HT-29 (cell line): ENCODE measurements at places on chromosomes 5 and 9.
A peak's percentile ranks its signal among the peaks of the same experiment; 100 is the strongest.

DNA sequence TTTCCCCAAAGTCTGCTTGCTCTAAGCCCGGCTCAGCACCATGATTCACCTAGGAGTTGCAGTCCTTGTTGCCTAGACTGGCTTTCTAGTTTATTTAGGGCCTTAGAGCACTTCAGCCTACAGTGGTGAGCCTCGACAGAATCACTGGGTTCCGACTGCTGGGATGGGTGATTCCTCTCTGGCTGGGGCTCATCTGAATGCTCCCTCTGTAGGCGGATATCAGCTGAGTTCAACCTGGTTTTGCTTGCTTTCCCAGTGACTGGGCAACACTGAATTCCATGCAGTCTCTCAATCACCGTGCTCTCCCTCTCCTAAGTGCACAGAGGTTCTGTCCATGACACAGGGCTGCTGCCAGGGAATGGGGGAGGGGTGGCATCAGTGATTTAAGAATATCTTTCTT, 54.1 kb downstream of the OSMR start:
- no peak for DNase-seq

- no peak for DNase-seq
Measured at GRCh38 chr5:142938266-142938880, 168.2 kb downstream of the ARHGAP26 start.

- no peak for DNase-seq
Measured at GRCh38 chr9:95460518-95461164, 56.1 kb downstream of the PTCH1 start.

DNA sequence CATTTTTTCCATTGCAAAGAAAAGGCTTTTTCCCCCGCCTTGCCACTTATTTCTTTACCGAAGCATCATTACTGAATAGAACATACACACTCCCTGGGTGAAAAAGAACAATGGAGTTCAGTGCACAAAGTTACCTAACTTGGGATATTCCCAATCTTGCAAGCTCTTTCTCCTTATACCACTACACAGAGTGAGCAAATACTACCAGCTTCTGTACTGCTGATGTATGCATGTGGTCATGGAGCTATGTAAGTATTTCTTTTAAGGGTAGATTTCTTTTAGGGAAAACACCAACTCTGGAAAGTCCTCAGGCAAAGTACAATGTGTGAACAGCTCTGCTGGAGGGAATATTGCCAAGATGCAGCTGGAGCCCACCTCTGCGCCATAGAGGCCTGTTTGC, 81.1 kb downstream of the AOPEP start:
- DNase-seq, result no peak

- DNase-seq, result no peak
Measured at GRCh38 chr5:124059200-124059599, 547.2 kb downstream of the CSNK1G3 start.

GRCh38 chr9:83932011-83932410, 10.8 kb upstream of the KIF27 start:
- no peak for DNase-seq

GRCh38 chr5:2242539-2242938, 359.8 kb upstream of the IRX4 start:
- DNase-seq, result no peak

GRCh38 chr9:130539420-130540223, 39.8 kb upstream of the FUBP3 start:
- DNase-seq, result peak; percentile 13

DNA sequence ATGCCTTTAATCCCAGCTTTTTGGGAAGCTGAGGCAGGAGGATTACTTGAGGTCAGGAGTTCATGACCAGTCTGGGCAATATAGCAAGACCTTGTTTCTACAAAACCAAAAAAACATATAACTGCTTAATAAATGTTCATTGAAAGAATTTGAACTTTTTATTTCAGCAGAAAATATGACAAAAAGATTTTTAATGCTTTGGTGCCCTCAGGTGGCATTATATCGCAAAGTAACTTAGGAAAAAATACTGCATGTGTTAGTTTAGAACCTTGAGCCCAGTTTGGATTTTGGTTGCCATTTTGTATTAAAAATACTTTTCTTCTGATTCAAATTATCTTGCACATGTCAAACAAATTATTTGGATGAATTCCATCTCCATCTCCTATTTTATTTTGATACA, 103.2 kb downstream of the GPBP1 start:
- DNase-seq, result peak; percentile 51

DNA sequence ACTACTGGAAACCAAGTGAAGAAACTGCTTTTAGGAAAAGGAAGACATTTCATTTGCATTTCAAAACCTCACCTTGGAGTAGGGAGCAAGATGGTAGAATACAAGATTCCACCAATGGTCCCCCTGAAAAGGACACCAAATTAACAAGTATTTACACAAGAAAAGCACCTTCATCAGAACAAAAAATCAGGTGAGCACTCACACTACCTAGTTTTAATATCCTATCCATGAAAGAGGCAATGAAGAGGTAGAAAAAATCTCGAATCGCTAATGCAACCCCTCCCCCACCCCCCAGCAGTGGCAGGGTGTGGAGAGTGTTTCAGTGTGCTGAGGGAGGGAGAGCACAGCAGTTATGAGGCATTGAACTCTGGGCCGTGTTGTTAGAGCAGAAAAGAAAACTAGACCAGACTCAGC, 1397.0 kb upstream of the C9orf72 start:
- DNase-seq, result no peak

GRCh38 chr5:130141659-130142320, 237.5 kb downstream of the CHSY3 start:
- DNase-seq, result peak; percentile 63

DNA sequence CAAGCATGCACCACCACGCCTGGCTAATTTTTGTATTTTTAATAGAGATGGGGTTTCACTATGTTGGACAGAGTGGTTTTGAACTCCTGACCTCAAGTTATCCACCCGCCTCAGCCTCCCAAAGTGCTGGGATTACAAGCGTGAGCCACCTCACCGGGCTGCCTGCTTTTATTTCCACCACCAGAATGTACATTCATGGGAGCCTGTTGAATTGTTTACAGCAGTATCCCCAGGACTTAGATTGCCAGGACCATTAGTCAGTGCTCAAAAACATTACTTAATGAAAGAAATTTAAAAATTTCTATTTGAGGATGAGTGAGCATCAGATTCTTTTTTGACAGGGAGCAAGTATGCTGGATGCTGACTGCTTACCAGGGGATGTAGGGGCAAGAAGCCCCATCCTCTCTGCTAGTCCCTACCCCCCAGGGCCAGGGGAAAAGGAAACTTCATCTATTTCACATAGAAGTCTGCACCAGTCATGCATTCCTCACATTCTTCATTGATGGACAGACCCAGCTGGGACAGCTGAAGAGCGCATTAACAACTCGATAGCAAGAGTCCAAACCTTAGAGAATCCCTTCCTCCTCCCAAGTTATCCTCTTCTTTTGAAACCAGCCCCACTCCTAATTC, 10.3 kb upstream of the RGMB start:
- DNase-seq, result no peak

DNA sequence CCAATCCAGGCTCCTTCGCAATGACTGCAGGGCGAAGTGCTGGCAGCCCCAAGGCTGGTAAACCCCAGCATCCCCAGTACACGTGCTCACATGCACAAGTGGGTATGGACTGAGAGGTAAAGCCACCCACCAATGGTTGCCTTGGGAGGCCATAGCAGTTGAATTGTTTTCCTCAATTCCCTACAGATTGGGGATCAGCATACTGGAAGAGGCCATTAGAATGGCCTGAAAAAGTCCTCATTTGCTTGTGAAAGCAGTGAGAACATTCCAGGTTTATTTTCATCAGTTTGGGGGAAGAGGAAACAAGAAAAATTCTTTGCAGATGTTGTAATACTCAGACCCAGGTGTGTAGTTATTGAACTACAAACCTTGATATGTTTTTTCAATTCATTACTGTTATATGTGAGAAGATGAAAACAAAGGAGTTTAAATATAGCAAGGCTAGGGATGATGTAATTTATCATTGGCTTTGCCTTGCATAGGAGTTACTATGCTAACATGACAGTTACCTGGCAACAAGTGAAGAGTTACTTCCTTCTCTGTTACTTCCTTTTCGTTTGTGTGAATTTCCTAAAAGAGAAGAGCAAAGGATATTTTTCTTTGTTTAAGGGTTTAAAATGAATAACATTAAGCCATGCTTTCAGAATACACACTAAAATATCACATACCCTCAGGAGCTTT, 36.4 kb downstream of the MTMR12 start:
- peak; percentile 59 for DNase-seq

DNA sequence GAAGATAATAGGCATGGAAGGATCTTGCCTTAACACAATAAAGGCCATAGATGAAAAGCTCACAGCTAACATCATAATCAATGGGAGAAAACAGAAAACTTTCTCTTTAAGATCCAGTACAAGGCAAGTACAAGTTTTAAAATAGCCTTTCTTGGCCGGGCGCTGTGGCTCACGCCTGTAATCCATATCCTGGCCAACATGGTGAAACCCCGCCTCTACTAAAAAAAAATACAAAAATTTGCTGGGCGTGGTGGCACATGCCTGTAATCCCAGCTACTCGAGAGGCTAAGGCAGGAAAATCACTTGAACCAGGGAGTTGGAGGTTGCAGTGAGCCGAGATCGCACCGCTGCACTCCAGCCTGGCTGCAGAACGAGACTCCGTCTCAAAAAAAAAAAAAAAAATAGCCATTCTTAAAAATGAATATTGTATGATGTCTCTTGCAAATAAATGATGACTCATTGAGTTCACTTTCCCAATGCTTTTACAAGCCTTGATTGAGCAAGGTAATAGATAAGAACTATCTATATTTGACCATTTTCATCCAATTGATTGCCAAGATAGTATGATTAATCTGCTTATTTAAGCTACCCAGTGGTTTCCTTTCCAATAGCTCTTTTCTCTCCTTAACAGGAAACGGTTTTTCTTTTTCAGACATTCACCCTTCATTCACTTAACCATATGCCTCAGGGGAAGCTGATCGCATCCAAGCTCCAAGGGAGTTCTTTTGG, 15.8 kb downstream of the CCDC152 start:
- no peak for DNase-seq

GRCh38 chr9:25602400-25603044, 75.7 kb downstream of the TUSC1 start:
- DNase-seq, result peak; percentile 91

- DNase-seq, result no peak
Measured at GRCh38 chr9:78122631-78123030, 91.0 kb upstream of the GNAQ start.

GRCh38 chr5:71596169-71596568, 9.0 kb downstream of the MCCC2 start:
- DNase-seq, result no peak

DNA sequence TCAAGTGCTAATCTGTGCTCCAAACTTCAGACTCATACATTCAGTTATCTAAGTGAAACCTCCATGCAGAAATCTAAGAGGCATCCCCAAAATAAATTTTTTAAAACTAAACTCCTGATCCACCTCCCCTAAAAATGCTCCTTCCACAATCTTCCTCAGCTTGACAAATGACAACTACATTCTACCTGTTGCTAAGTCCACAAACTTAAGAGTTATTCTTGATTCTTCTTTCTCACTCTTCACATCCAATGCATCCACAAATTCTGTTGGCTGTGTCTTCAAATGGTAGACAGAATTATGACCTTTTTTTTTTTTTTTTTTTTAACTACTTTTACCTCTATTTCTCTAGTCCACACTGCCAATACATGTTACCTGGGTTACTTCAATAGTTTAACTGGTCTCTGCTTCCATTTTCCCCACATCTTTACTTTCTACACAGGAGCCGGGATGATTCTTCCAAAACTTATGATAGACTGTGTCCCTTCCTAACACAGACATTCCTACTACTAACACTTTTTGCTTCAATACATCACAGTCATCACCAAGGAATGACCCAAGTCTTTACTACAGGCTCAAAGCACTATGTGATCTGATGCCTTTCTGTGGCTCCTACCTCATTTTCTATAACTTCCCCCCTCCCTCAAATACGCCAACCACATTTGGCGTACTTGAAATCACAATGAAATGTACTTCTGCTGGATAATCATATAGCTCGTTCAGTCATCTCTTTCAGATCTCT, 143.6 kb downstream of the PDE4D start:
- DNase-seq, result no peak

DNA sequence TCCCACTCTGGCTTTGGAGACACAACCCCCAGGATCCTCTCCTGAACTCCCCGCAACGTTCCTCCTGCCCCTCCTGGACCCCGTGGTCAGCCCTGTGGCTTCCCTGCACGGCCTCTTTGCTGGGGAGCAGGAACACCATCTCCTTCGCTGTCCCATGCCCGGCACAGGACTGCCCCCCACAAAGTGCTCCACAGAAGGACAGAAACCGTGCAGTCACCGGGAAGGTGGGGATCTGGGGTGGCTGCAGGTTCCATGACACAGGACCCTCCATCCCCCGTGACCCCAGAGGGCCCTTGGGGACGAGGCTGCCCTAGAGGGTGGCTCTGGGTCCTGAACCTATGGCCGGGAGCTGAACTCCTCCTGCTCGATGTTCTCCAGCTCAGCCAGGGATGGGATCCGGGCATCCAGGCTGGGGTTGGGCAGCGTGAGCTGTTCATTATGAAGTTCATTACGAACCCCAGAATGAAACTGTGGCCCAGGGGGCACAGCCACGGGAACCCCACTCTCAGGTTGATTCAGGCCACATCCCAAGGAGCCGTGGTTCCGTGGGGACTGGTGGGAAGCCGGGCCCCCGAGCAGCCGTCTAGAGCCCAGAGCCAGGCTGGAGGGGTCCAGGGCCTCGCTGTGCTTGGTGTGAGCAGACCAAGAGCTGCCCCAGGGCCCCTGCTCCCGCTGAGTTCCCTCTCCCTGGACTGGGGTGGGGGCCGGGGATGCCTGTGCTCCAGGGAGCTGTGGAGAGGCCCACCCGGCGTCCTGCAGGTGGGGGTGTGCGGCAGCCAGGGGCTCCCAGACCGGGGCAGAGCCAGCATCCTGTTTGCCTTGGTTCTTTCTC, 684 bp upstream of the SLC6A19 start:
- no peak for DNase-seq

GRCh38 chr5:32285510-32286138, 27.1 kb downstream of the MTMR12 start:
- no peak for DNase-seq

GRCh38 chr5:177470759-177471536, 2.5 kb downstream of the DBN1 start:
- no peak for DNase-seq

GRCh38 chr5:25544652-25545249, 900.0 kb upstream of the CDH10 start:
- DNase-seq, result peak; percentile 68

GRCh38 chr5:64295101-64295500, 129.5 kb downstream of the RNF180 start:
- no peak for DNase-seq

DNA sequence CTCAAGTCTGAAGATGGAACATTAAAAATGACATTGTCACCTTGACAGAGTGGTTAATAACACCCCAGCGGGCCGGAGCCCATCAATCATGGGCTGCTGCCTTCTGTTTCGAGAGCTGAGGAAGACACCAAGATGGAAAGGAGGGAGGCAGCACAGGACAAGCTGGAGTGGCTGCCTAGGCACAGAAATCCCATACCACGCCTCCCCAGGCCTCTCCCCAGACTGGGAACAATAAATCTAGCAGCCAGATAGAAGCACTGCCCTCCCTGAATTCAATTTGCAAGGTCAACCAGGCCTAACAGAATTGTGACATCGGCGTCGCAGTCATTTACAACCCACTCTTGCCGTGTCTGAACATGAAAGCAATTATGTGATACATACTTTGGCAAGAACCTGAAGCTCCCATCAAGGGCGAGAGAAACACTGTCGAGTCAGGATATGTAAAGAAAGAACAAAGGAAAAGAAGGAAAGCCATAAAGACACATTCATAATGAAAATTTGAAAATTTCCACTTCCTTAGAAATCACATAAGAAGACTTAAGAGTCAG, 35.4 kb upstream of the ZNF354A start:
- DNase-seq, result no peak

- DNase-seq, result no peak
Measured at GRCh38 chr9:28439688-28440087, 866.4 kb upstream of the C9orf72 start.

- no peak for DNase-seq
Measured at GRCh38 chr5:107524111-107524510, 146.6 kb downstream of the EFNA5 start.
